ENCODE measurements at places on chromosomes 7 and 10.
A peak's percentile ranks its signal among the peaks of the same experiment; 100 is the strongest.

- DNase-seq = no peak
Observed at GRCh38 chr10:124283949-124284250, 134.8 kb downstream of the OAT start.

GRCh38 chr7:1211611-1212010 lies 21.1 kb upstream of the UNCX start:
- DNase-seq = no peak

GRCh38 chr7:155584763-155585531 lies 38.6 kb upstream of the CNPY1 start:
- DNase-seq = peak; percentile 23

DNA sequence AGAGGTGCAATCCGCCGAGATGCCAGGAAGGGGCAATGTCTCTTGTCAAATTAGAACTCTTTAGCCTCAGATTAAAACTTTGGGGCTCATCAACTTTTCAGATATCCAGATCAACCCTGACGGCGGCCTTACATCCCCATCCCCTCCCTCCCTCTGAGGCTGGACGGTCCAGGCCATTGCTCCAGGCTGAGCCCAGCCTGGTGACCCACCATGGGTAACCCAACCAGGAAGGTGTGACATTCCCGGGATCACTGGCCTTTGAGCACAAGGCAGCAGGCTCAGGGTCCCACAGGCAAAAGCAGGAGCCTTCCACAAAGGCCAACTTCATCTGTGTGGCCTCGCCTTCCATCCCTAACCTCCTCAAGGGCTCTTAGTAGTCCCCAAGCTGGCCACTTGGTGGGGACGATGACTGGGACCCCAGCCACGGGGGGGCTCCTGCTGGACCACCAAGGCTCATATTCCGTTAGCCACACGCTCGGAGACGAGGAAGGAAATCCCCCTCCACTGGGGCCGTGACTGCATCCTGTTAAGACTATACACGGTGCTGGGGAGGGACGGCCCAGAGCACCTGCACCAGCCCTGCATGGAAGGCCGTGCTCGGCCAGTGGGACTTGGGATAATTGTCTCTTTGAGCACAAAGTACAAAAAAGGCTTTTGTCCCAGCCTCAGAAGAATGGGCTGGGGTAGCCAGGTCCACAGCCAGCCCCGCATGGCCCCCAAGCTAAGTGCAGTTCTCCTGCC lies 62.8 kb downstream of the ZRANB1 start:
- DNase-seq = no peak

- no peak for DNase-seq
Observed at GRCh38 chr10:24315211-24315610, 106.3 kb downstream of the KIAA1217 start.

GRCh38 chr10:1284076-1284475 lies 227.9 kb downstream of the WDR37 start:
- no peak for DNase-seq

GRCh38 chr10:92142949-92143348 lies 147.9 kb downstream of the CPEB3 start:
- no peak for DNase-seq

DNA sequence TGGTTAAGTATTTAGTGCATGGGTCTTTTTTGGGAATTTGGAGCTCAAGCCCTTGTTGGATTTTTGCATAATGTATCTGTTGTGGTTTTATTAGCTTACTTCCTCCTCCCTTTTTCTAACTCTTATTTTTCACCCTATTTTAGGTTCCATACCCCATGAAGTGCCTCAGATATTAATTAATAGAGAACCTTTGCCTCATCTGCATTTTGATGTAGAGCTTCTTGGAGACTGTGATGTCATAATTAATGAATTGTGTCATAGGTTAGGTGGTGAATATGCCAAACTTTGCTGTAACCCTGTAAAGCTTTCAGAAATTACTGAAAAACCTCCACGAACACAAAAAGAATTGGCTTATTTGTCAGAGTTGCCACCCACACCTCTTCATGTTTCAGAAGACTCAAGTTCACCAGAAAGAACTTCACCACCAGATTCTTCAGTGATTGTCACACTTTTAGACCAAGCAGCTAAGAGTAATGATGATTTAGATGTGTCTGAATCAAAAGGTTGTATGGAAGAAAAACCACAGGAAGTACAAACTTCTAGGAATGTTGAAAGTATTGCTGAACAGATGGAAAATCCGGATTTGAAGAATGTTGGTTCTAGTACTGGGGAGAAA lies 28.0 kb downstream of the SIRT1 start:
- DNase-seq = no peak

DNA sequence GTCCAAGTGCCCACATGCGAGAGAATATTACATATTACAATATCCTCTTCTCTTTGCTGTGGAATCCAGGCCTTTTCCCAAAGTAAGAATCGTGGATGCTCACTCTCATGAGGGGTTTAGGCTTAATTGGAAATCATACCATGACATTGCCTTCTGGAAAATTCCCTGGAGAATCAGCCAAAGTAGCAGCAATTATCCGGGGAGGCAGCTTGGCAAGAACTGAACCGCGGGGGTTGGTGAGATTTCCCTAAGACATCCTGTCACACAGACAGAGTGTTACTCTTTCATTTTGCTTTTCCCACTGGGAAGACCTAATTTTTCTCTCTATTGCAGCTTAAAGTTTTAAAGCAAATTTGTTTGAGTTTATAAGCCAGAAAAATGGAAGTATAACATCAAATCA lies 463.6 kb upstream of the DPP6 start:
- DNase-seq = no peak

DNA sequence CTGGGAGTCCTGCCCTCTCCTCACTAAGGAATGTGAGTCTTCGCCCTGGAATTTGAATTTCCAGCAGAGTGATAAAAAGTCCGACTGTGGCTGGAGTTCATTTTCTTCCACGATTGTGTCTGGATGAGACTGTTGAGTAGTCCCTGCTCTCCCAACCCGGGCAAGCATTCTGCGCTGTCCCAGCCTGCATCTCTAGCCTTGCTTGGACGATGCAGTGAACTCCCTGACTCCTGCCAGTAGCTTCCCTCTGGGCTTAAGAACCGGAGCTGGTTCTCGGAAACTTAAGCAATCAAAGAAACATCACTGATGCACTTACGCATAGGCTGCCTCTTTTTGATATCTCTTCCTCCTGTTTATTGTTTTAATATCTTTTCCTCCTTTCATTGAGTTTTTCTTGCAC lies 116.0 kb upstream of the FZD8 start:
- DNase-seq = no peak

GRCh38 chr10:6689036-6689435 lies 109.0 kb upstream of the PRKCQ start:
- no peak for DNase-seq

DNA sequence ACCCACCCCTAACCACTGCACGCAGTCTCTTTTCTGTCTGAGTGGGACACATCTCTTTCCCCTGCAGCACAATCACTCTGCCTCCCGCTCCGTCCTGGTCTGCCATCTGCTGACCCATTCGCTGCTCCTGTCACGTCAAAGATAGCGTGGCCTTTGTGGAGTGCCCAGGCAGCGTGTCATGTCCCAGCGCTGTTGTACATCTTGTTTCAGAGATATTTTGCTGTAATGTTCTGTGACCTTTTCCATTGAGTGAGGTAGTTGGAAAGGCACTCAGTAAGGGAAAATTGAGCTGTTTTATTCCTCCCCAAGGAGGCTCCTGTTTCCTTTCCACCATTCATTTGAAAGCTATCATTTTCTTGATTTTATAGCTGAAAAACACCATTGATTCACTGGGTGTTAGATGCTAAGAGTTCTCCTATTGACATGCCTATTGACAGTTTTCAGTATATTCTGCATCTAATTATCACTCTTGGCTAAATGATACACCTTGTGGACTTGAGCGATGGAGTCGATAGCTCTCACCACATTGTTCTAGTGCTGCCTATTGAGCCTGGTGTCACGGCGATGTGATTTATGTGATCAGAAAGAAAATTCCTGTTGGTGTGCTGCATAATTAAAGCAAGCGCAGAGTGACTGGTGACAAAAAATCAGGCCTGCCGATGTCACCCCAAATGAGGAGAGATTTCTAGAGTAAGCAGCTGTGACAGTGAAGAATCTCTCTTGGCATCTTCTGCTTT lies 372.6 kb downstream of the LRMDA start:
- no peak for DNase-seq

- DNase-seq = no peak
Observed at GRCh38 chr10:122271076-122271475, at the start of gene BTBD16. BTBD16 (plus strand) TSS chr10:122271296; CDS start chr10:122275082, 3,786 bp downstream.

DNA sequence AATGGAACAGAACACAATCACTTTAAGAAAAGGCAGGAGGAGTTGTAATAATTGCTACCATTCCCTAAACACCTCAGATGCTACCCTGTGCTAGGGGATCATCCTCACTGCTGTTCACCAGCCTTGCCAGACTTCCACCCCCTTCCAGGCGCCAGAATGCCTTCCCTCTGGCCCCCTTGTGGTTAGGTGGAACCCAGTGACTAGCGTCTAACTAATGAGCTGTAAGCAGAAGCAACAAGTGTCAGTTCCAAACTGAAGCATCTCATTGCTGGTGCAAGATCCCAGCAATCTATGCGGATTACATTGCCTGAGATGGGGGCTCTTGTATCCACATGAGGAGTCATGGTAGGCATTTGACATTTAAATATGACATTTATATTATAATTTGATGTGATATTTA lies 86.6 kb downstream of the FRMD4A start:
- no peak for DNase-seq

DNA sequence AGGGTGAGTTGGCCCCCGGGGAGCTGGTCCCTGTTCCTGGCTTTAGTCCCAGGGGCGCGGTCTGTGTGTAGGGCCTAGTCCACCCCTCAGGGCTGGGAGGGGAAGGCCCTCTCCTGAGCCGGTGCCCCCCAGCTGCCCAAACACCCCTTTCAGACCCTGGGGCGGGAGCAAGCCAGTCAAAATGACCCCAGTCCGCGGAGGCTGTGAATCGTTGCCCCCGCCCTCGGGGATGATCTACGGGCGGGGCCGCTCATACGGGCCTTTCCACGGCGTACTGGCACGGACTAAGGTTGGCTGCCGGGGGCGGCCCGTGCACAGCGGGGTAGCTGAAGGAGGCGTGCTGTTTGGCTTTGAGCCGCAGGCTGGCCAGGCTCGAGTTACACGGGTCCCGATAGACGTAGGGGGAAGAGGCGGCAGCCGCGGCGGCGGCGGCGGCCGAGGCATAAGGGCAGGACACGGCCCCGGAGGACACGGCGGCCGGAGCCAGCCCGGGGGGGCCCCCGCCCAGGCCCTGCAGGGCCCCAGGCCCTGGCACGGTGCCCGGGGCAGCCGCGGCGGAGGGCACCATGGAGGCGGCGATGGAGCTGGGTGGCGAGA lies 4.3 kb downstream of the ELOVL3 start:
- no peak for DNase-seq

- DNase-seq = no peak
Observed at GRCh38 chr10:12432402-12433189, 83.2 kb downstream of the CAMK1D start.
